ENCODE measurements at places on chromosomes 1 and 21.
A peak's percentile ranks its signal among the peaks of the same experiment; 100 is the strongest.

- DNase-seq, result no peak
Observed at GRCh38 chr1:169853341-169853740, 40.4 kb downstream of the SCYL3 start.

DNA sequence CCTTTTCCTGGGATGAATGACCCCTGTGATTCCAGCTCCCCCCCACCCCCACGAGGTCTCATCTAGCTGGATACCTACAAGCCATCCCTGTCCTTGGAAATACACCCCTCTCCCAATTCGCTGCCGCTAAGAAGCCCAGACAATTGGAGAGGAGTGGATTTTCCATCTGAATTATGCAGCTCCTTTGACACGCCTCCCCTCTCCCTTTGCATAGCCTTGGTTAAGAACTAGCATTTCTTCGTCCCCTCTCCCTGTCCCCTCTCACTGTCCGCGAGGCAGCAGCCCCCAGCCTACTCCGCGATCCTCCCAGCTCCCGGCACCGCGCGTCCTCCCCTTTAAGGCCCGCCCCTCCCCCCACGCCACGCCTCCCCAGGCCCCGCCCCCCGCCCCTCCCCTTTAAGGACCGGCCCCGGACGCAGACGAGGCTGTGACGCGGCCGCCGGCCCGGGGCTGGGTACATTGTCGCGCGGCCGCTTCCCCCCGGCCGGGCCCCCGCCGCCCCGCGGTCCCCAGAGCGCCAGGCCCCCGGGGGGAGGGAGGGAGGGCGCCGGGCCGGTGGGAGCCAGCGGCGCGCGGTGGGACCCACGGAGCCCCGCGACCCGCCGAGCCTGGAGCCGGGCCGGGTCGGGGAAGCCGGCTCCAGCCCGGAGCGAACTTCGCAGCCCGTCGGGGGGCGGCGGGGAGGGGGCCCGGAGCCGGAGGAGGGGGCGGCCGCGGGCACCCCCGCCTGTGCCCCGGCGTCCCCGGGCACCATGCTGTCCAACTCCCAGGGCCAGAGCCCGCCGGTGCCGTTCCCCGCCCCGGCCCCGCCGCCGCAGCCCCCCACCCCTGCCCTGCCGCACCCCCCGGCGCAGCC, at the start of gene MAPKAPK2:
Gene MAPKAPK2, plus strand, starts transcription at position 428 of the 856 bp plus-strand sequence. Its CDS starts 325 bp downstream, at position 753.
- DNase-seq, result peak; percentile 69

- no peak for DNase-seq
Observed at GRCh38 chr1:31765516-31765915, 1.4 kb upstream of the ADGRB2 start.

GRCh38 chr1:34916104-34916503, 13.3 kb downstream of the DLGAP3 start:
- DNase-seq, result no peak

- DNase-seq, result peak; percentile 42
Observed at GRCh38 chr1:91165033-91165654, 143.3 kb upstream of the ZNF644 start.

DNA sequence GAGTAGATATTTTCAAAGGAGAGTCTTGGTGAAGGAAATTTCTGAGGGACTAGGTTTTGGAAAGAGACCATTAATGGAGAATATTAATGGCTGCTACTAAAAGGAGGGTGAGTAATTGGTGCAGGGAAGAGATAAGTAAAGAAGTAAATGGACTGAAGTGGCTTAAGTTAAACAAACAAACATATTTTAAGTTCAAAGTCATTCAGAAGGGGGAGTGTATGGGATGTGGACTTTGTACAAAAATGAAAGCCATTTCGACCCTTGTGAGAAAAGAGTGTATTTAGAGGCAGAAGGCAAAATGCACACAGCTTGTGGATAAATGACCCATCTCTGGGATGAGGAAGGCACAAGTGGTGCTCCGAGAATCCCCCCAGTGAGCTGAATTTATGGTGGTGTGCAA, 171.7 kb downstream of the BACH1 start:
- DNase-seq, result no peak

- no peak for DNase-seq
Observed at GRCh38 chr1:88320291-88320690, 363.8 kb upstream of the PKN2 start.

DNA sequence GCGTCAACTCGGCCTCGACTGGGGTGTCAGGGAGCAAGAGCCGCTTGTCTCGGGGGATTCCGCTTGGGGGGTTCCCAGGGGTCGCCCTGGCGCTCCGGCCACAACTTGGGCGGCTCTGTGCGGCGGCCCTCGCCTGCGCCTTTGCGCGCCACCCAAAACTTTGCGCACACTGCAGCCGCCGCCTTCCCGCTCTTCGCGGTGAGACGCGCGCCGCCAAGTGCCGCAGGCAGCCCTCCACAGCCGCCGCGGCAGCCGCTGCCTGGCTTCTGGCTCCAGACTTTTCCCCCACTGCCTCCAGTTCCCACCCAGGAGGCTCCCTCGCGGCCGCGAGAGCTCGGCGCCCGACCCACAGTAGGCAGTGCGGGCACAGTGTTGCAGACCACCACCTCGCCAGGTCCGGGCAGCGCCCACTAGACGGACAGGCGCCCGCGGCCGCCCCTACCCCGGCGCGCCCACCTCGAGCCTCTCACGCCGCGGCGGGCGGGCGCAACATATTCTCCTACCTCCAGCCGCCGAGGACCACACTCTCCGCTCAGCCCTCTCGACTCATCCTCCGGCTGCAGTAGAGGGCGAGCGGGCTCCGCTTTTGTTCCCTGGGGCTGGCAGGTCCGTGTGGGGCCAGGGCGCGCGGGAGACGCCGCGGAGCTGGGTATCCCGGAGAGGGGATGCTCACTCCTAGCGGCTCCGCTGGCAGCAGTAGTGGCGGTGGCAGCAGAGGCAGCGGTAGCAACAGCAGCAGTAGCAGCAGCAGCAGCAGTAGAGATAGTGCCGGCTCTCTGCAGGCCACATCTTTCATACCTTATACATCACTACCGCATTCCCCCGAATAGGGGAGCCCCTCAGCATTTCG, 296.6 kb downstream of the OMA1 start:
- peak; percentile 15 for DNase-seq

GRCh38 chr1:8723010-8723409, 94.4 kb downstream of the RERE start:
- DNase-seq, result no peak

- no peak for DNase-seq
Observed at GRCh38 chr1:162649583-162649982, 17.3 kb downstream of the DDR2 start.

DNA sequence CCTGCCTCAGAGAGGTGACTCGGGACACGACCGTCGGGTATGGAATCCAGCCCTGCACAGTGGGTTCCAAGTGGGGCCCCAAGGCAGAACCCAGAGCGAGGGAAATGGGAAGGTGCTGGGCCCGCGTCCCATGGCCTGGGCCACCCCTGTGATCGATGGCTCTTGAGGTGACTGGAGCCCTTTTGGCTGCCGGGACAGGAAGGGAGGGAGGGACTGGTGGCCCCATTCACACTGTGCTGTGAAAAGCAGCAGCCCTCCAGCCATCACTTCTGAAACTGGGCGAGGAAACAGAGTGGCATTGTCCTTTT, 110.4 kb upstream of the IFFO2 start:
- DNase-seq, result no peak

DNA sequence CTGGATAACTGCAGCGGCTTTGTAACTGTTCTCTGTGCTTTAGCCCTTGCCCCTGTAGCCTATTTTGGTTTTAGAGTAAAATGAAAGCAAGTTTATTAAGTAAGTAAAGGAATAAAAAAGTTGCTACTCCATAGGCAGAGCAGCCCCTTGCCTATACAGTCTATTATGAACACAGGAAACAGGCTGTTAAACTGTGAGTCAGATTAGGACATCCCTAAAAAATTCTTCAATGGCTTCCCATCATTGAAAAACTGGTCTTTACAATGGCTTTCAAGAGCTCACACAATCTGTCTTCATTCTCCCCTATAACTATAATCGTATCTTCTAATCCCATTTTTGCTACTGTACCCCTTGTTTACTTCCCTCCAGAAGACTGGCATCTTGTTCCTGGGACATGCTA, 43.0 kb downstream of the ATG4C start:
- no peak for DNase-seq

- DNase-seq, result no peak
Observed at GRCh38 chr1:181587870-181588438, 104.6 kb downstream of the CACNA1E start.

DNA sequence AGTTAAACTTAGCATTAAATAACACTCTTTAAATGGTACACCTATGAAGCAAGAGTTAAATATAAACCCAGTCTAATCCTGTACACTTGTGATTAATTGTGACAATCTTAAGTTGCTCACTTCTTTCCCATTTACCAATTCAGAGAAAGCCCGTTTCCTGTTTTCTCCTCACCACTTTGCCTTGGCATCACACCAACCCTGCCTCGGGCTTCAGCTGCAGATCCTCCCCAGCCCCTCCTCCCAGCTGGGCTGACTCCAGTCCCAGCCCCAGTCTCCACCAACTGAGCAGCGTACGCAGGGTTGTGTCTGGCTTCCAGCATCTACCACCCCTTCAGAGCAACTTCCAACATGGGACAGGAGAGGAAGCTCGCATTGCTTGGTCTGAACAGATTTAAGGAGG, 4.1 kb downstream of the PYCR2 start:
- DNase-seq, result no peak

- DNase-seq, result no peak
Observed at GRCh38 chr1:75097654-75098053, 36.5 kb upstream of the LHX8 start.

- no peak for DNase-seq
Observed at GRCh38 chr1:186519982-186520381, 59.1 kb upstream of the PDC start.

DNA sequence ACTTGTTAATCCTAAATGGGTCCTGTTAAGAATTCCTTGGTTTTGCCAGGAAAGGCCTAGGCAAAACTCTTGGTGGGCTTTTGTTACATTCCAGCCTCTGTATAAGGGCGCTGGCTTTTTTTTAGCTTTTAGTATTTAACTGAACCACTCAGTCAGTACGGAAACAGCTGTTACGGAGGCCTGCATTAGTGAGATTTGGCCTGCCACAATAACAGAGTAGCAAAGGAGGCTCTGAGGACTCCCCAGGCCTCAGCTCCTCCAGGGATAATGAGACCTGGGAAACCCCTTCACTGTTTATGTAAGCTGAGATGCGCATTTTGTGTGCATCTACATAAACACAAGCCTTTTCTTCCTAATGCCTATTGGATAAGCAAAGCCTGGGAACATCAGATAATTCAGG, 210.2 kb downstream of the APP start:
- DNase-seq, result no peak

- DNase-seq, result no peak
Observed at GRCh38 chr21:27083144-27083543, 116.3 kb upstream of the ADAMTS5 start.

GRCh38 chr1:56287721-56288120, 291.6 kb downstream of the PLPP3 start:
- DNase-seq, result no peak

DNA sequence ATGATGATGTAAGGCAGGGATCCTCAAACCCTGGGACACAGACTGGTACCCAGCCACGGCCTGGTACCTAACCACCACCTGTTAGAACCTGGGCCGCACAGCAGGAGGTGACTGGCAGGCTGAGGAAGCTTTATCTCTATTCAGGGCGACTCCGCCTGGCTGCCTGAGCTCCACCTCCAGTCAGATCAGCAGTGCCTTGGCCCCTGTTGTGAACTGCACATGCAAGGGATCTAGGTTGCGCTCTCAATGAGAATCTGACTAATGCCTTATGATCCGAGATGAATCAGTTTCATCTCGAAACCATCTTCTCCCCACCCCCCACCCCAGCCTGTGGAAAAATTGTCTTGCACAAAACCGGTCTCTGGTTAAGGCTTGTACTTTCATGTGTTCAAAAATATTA, 4.2 kb downstream of the RNPC3 start:
- no peak for DNase-seq

DNA sequence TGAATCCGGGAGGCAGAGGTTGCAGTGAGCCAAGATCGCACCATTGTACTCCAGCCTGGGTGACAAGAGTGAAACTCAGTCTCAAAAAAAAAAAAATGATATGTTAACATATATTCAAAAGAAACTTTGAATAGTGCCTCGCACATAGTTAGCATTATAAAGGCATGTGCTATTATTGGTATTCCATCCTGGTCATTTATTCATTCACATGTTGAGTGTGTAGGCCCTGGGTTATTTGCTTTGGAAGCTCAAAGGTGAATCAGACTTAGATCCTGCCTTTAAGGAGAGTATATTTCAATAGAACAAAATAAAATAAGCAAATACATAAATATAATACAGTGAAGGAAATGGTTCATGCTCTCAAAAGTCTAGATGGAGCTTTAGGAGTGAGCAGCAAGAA, 13.4 kb downstream of the SLC22A15 start:
- DNase-seq, result no peak

DNA sequence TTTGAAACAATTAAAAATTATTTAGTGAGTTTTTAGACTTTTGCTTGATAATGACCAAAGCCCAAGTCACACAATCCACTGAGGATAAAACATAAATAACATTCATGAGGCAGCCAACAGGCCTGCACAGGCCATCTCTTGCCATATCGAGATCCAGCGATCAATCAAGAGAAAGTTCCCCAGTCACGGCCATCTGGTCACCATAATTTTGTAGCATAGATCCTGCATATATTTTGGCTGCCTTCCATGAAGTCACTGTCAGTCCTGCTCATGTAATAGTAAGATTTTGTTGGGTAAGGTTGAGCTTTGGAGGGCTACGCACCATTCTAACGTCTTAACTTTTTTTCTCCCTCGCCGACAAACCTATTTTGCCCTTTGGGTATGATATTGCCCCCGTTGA, 17.5 kb downstream of the KPNA6 start:
- DNase-seq, result no peak

- DNase-seq, result no peak
Observed at GRCh38 chr1:19514391-19514831, 29.1 kb upstream of the CAPZB start.

DNA sequence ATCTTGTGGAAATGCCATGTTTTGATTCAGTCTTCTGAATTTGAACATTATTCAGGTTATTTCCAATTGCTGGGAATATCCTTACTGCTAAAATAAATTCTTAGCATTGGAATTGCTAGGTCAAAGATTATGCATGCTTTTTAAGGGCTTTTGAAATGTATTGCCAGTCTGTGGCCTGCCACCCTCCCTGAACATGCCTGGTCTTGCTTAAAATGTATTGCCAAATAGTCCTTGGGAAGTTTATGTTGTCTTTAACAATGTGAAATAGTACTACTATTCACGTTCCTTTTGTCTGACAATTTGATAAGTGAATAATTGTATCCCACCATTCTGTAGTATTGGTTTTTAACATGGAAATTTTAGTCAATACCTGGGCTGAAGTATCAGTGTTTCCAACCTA, 13.6 kb downstream of the TARDBP start:
- DNase-seq, result no peak

DNA sequence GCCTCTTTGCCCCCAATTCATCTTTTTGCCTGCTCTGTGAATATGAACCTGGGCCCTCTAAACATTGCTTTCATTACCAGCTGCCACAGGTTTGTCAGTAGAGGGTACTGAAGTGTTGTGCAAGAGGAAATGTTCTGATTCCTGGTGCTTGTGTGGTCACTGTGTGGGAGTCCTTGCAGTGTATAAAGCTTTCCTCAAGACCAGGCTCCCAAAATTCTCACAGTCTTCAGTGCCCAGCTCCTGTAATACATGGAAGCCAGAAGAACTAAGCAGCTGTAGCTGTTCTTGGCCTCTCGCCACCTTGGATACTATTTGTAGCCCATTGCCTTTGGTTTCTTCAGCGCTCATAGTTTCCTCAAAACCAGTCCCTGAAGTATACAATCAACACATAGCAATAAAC, 1046.2 kb downstream of the BRINP3 start:
- DNase-seq, result no peak

GRCh38 chr1:80153762-80154161, 1147.2 kb upstream of the ADGRL4 start:
- no peak for DNase-seq

- no peak for DNase-seq
Observed at GRCh38 chr1:162387226-162388082, 5.9 kb downstream of the C1orf226 start.

GRCh38 chr1:152876827-152877226, 1.3 kb upstream of the SMCP start:
- no peak for DNase-seq
